Activated CD4-positive, CD25-positive, alpha-beta regulatory T cell treated with anti-CD3 and anti-CD28 coated beads, Interleukin-2, amount 50 U/mL, for 16 hours (primary cell): ENCODE measurements at places on chromosomes 7 and 10.

- no peak for DNase-seq
These were observed 64.9 kb downstream of the CRPPA start for GRCh38 chr7:16356301-16356958.

DNA sequence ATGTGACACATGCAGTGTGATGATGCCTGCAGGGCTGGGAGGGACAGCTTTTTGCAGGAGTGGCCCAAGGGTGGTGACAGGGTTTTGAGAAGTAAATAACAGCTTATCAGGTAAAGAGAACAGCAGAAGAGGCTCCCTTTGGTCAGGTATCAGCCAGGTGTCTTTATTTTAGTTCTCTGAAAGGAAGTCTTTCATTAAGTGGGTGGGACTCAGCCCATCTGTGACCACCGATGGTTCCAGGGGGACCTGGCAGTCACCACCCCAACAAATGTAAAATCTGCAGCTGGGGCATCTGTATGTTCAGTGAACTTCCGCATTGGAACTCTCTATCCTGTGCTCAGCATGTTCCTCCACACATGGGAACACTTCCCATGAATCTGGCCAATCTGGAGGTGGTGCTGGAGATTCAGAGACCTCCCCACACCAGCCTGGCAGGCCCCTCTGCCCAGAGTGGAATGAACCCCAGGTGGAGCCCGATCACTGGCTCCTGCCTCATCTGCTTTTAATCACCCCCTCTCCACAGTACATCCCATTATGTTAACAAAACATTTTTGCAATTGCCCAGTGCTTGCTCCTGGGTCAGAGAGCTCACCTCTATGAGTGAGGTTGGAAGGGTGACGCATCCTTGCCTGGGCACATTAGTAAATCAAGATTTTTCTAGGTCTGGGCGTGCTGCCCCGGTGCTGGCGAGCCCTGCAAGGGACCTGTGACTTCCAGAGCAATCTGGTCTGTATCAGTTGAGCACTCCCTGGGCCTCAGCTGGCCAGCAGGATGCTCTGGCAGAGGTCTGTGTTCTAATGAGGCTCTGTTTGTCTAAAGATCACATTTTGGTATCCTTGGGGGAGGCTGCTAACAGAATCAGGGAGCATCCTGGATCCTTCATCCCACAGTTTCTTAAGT, 140.4 kb upstream of the GDF10 start:
- no peak for DNase-seq

DNA sequence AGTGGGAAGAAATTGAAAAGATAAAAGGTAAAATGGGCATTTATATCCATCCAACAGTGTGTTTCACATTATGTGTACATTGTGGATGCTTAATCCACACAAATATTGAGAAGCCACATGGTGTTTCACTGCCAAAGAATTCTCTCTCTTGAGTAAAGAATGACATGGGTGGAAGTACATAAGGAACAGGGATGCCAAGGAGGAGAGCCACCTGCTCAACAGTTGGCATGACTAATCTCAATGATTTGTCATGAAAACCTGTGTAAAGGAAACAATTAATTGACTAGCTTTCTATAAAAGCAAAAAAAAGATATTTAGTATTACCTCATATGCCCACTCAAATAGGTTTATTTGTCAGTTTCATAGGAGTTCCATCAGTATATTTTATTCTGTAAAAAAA, 43.1 kb downstream of the MAGI2 start:
- DNase-seq: no peak

- DNase-seq: no peak
These were observed 131.6 kb upstream of the NAMPT start for GRCh38 chr7:106416430-106416829.
